Right renal pelvis (tissue), 4 donors: ENCODE measurements at places on chromosomes 2 and 18. TPM values are rescaled to one million over a fixed set of nuclear protein-coding genes. Genes with fewer than 3 reads are reported as not detected.

- DNase-seq = no peak
Measured at GRCh38 chr2:15909736-15910135, 30.6 kb upstream of the MYCN start.

DNA sequence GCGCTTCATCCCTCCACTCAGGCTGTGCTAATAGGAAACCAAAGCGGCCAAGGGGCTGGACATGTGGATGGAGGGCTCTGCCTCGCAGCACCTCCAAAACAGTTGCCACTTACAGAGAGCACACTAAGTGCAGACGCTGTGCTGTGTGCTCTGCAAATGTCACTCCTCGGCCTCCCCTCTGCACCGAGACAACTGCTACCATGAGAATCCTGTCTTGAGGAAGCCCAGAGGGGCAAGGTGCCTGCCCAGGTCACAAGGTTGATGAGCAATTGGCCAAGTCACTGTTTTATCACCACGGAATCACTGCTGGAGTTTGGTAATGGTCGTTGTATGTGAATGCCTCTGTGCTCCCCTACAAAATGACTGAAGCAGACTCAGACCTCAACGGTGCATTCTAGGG, 132.2 kb downstream of the SEPTIN10 start:
- DNase-seq = no peak

DNA sequence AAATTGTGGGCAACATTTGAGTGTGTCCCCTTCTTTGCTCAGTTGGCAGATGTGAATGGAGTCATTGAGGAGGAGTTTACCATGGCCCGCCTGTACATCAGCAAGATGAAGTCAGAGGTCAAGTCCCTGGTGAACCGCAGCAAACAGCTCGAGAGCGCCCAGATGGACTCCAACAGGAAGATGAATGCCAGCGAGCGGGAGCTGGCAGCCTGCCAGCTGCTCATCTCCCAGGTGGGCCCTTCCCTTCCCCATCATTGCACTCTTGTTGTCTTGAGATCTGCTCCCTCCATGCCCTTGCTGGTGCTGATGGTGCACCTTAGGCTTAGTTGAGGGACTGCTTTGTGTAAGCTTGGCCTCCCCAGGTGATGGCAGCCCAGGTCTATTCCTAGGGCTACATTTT, 47.5 kb upstream of the LYPD6B start:
- no peak for DNase-seq

DNA sequence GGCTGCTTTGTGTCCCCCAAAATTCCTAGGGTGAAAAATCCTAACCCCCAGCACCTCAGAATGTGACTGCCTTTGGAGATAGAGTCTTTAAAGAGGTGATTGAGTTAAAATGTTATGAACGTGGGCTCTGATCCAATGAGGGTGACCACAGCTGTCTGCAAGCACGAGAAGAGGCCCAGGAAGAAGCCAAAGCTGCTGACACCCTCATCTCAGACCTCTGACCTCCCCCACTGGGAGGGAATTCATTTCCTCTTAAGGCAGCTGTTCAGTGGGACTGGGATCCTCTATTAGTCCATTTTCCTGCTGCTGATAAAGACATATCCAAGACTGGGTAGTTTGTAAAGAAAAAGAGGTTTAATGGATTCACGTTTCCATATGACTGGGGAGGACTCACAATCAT, 544.4 kb downstream of the DCDC2C start:
- DNase-seq = no peak

Gene LHCGR
- 0.18 TPM for polyA plus RNA-seq

DNA sequence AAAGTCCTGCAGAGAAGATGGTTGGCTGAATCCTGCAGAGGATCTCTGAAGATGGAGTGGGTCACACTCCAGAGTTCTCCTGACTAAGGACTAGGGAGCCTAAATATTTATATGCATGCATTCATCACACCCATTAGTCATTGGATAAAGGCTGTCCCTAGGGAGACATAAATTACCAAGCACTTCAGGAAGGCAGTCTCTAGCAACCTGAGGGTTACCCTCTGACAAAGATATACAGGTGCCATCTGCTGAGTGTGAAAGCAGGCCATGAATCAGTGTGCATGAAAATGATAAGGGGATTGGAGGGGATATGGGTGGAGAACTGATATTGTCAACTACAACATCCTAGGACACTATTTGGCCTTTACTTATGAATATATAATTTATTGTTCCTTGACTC, 294.8 kb upstream of the DDX18 start:
- DNase-seq = no peak

Gene ALPG
- 0.04 TPM for polyA plus RNA-seq
